Stimulated activated CD4-positive, alpha-beta T cell treated with anti-CD3 and anti-CD28 coated beads, Interleukin-4, amount 100 ng/mL, for 4 hours (primary cell): ENCODE measurements at places on chromosomes 12 and 14.

- no peak for DNase-seq
Observed at GRCh38 chr12:109310247-109311125, 1.4 kb upstream of the FOXN4 start.

DNA sequence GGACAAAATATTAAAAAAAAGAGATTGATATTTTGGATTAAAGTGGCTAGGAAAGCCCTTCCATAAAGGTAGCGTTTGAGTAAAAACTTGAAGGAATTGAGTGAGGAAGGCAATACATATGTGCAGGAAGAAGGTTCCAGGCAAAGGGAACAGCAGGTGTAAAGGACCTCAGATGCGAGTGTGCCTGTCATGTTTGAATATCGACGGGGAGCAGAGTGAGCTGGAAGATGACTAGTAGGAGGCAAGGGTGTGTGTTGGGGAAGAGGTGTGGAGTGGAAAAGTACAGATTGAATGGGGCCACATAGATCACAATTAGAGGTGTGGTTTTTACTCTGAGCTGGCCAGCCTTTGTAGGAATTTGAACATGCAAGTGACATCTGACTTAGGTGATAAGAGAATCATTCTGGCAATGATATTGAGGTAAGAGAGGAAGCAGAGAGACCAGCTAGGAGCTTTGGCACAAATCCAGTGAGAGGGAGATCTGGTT, 15.0 kb upstream of the FBXO33 start:
- no peak for DNase-seq

DNA sequence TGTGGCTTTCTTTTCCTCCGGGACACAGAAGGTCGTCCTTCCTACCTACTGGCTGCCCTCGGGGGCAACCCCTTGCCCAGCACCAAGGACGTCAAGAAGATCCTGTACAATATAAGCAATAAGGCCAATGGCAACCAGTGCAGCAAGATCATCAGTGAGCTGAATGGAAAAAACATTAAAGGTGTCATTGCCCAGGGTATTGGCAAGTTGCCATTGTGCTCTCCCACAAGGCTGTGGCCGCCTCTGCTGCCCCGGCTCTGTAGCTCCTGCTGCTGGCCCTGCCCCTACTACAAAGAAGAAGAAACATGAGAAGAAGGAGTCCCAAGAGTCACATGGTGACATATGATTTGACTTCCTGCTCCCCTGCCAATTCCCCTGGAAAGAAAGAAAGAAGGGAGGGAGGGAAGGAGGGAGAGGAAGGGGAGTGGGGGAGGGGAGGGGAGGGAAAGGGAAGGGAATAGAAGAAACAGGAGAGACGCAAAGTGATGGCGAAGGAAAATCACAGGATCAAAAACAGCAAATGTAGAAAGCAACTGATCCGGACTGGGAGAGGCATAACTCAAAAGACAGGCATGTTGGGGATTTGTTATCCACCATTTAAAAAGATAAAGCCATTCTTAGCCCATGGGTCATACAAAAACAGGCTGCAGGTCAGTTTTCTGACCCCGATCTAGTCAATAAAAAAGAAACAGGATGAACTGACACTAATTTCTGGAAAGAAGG, 61.3 kb upstream of the RESF1 start:
- no peak for DNase-seq

GRCh38 chr12:116257215-116257614, 20.3 kb downstream of the MED13L start:
- DNase-seq, result no peak

GRCh38 chr12:32944195-32944594, 47.6 kb upstream of the PKP2 start:
- DNase-seq, result no peak

- DNase-seq, result no peak
Observed at GRCh38 chr12:26278666-26279065, 83.3 kb downstream of the SSPN start.

DNA sequence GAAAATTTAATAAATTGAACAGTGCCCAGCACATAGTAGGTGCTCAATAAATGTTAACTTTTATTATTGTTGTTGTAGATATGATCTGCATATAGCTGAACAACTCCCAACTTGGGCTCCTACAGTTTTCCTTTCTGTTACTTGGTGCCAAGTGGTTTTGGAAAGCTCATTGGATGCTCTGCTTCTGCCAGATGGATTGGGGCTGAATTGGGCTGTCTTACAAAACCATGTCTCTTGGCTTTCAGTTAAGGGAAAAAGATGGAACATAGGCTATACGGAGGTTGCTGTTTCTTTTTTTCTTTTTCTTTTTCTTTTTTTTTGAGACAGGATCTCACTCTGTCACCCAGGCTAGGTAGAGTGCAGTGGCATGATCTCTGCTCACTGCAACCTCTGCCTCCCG, 140.7 kb upstream of the PWP1 start:
- no peak for DNase-seq

GRCh38 chr12:44930972-44931600, 55.0 kb upstream of the NELL2 start:
- no peak for DNase-seq

GRCh38 chr12:29783773-29784666, at the start of gene TMTC1:
Gene TMTC1 (minus strand): TSS chr12:29783942. CDS start chr12:29783751, 191 bp downstream.
- no peak for DNase-seq

- DNase-seq, result peak; percentile 24
Observed at GRCh38 chr12:130013771-130014484, 110.1 kb upstream of the TMEM132D start.

DNA sequence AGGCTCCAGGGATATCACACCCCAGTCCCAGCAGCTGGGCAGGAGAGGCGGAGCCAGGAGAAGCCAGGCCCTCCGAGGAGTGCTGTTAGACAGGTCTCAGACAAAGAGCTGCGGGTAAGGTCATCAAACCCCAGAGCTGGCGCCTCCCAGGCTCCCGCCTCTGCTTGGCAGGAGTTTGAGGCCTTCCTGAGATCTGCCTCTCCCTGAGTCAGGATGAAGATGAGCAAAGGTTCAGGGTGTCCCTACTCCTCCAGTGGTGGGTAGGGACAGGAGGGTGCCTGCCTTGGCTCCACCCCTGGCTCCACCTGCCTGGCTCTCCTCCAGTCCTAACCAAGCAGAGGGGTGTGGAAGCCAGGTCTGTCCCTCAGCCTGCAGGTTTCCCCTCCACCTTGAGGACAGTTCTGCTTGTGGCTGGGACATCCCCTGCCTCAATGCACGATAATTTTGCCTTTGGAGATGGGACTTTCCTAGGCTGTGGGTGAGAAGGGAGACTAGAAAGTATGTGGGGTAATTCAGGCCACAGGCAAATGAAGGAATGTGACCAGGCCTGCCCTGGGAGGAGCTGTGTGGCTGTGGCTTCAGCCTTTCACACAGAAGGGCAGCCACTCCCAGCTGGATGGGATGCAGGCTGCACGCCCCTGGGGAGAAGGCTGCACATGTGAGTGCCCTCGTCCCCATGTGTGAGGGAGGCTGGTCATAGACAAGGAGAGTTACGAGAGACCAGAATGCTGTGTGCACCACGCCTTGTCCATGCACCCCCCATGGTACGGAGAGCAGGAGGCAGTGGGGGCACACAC, 2.2 kb downstream of the PLEKHG6 start:
- no peak for DNase-seq

DNA sequence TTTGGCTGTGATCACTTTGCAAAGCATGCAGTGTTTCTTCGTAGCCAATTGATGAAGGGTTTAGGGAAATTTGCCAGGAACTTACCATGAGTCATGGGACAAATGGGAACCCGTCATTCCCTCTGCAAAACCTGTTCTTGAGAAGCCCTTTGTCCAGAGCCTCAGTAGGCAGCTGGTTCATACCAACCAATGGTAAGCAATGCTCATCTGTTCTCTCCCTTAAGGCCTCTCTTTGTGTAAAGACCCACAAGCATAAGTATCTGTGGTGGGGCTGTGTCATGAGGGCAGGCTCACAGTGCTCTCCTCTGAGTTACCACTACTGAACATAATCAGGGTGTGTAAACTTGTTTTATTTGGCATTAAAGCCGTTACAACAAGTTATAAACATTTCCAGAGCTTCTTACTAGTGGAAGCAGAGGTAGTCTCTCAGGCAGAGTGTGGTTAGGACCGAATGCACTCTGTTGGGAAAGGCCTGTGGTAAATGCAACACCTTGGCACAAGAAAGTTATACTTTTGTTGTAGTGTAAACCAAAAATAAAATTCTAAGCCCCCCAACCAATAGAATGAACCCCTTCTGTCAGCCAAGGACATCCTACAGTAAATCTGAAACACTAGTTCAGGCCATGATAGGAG, 119.8 kb downstream of the SINHCAF start:
- no peak for DNase-seq

GRCh38 chr14:53952533-53952932, 4.1 kb downstream of the BMP4 start:
- DNase-seq, result no peak

DNA sequence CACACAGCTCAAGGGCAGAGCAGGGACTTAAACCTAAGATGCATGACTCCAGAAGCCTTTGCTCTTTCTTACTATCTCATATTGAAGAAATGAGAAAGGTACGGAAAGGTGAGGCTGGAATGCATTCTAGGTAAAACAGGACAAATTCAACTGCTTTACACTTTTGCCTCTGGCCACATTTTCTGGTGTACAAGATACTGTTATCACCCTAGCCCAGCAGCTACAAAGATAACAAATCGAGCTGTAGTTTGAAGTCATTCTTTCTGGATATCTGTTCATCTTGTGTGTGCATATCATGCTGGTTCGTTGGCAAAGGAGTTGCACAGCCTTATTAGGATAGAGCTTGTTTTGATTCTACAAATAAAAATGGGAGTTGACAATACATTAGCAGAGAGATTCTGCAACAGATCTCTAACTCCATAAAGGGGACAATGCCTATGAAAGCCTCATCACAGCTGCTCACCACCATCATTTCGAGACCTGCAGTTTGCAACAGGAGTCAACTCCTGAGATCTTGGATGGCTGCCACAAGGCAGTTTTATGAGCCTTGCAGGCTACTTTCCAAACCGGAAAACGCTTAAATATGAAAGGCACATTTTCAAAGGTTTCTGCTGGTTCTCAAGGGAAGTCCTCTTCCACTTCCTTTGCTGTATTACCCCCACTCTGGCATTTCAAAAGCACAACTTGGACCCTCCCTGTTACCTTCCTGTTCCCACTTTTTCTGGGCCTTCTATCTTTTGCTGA, 64.9 kb downstream of the STXBP6 start:
- DNase-seq, result no peak

- DNase-seq, result no peak
Observed at GRCh38 chr12:74957231-74957630, 252.4 kb downstream of the KCNC2 start.

DNA sequence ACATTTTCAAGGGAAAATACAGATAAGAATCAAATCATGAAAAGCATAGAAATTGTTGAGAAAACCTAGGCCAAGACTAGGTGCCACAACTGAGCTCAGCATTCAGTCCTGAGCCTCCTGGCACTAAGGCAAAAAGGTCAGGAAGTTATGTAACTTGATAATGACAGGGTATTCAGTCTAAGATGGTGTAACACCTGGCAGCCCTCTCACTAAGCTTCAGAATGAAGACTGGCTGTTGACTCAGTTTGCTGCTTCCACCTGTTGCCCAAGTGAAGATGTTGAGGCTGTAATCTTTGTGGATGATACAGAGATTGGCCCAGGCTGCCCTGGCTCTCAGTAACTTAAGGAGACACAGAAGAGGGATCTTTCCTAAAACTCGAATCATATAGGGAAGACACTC, 19.6 kb downstream of the PROX2 start:
- DNase-seq, result no peak

DNA sequence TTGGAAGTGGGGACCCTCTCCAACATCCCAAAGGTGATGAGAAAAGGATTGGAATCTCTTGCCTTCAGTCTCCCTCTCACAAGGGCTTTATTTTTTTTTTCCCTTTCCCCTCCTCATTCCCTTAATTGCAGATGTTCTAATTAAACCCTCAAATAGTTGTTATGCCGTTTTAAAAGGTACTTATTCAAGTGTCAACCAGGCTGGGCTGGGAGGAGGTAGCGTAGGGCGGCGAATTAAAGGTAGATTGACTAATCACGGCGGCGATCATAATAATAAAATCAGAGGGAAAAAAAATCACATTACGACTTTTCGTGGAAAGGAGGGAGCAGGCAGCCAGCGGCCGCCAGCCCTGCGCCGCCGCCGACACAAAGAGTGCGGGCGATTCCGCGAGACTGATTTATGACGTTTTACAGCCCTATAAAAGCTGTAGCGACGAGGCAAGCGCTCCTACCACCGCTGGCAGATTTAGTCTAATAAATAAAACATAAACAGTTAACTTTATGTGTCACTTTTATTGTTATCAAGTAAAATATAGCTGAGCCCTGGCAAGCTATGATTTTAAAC, 1.7 kb upstream of the HOXC4 start:
- no peak for DNase-seq

DNA sequence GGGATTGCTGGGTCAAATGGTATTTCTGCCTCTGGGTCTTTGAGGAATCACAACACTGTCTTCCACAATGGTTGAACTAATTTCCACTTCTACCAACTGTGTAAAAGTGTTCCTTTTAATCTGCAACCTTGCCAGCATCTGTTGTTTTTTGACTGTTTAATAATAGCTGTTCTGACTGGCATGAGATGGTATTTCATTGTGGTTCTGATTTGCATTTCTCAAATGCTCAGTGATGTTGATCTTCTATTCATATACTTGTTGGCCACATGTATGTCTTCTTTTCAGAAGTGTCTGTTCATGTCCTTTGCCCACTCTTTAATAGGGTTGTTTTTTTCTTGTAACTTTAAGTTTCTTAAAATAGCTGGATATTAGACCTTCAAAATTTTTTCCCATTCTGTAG, 150.0 kb upstream of the FRMD6 start:
- DNase-seq, result no peak

DNA sequence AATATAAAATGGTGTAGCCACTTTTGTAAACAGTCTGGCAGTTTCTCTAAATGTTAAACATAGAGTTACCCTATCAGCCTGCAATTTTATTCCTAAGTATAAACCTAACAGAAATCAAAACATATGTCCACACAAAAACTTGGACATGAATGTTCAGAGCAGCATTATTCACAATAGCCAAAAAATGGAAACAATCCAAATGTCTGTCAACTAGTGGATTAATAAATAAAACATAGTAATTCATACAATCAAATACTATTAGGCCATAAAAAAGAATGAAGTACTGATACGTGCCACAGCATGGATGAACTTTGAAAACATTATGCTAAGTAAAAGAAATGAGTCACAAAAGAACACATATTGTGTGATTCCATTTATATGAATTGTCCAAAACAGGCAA, 196.5 kb downstream of the NUAK1 start:
- DNase-seq, result no peak

GRCh38 chr14:101399737-101400517, 161.4 kb upstream of the DIO3 start:
- DNase-seq, result no peak
